H7 (cell line): ENCODE measurements at places on chromosomes 12 and 14. TPM values are rescaled to one million over a fixed set of nuclear protein-coding genes. Genes with fewer than 3 reads are reported as not detected.

DNA sequence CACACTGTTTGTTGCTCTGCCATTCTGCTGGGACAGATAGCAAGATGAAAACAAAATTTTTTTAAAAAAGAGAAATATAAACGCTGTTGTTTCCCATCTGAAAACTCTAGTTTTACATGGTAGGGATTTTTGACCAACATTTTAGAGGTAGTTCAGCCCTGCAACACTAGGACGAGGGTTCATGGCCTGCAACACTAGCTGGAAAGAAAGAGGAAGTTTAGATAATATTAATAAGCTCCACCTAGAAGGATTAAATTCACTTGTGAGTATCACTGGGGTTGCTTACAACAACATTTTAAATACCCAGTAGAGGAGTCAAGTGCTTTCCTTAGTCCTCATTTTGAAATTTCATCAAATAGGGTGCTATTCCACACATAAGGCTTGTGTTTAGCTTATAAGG, 68.2 kb downstream of the SRGAP1 start:
- DNase-seq = no peak

- DNase-seq = no peak
Measured at GRCh38 chr12:95766356-95767019, 24.1 kb downstream of the NTN4 start.

The MIPOL1 gene
- 7.0 and 25.0 TPM in 2 replicates for total RNA-seq

The MYO1H gene
- total RNA-seq = 0.04 TPM in 1 of 2 replicates, not detected in the other

The TSPAN19 gene
- not detected in 2 replicates for total RNA-seq

- no peak for DNase-seq
Measured at GRCh38 chr12:4106621-4107020, 166.9 kb upstream of the CCND2 start.

- peak; percentile 65 for DNase-seq
Measured at GRCh38 chr14:72513965-72514659, 379.8 kb downstream of the DPF3 start.

GRCh38 chr12:55965941-55966407, at the start of gene PMEL:
Gene PMEL, minus strand, starts transcription at chr12:55966042. Its CDS starts 31 bp downstream, at chr12:55966011.
- DNase-seq = peak; percentile 81

DNA sequence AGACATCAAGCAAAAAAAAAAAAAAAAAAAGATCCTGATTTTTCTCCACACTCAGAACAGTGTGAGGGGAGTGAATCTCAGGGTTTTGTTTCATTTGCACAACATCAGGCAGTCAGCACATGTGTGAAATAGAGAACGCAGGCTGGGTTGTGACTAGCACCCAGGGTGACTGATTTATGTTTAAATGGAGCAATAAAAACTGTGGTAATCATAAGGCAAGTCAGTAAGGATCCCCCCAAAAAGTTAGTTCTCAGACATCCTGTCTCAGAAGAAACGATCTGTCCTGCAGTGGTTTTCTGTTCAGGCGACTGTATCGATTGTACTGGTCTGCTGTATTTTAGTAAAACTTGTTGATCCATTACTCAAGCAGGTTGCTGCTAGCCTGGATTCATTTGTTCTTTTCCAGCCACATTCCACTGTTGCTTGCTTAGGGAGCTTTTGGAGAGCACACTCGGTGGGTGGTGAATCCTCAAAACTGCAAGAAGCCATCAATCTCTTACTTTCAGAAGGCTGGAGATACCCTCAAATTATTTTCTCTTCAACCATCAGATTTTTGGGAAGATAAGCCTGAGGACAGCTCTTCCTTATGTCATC, 107.1 kb downstream of the DACT1 start:
- no peak for DNase-seq
